Stimulated activated effector memory CD8-positive, alpha-beta T cell treated with anti-CD3 and anti-CD28 coated beads, Interleukin-12 subunit alpha, Interleukin-12 subunit beta, amount 100 ng/mL, for 72 hours (primary cell): ENCODE measurements at places on chromosomes 11 and 22.

DNA sequence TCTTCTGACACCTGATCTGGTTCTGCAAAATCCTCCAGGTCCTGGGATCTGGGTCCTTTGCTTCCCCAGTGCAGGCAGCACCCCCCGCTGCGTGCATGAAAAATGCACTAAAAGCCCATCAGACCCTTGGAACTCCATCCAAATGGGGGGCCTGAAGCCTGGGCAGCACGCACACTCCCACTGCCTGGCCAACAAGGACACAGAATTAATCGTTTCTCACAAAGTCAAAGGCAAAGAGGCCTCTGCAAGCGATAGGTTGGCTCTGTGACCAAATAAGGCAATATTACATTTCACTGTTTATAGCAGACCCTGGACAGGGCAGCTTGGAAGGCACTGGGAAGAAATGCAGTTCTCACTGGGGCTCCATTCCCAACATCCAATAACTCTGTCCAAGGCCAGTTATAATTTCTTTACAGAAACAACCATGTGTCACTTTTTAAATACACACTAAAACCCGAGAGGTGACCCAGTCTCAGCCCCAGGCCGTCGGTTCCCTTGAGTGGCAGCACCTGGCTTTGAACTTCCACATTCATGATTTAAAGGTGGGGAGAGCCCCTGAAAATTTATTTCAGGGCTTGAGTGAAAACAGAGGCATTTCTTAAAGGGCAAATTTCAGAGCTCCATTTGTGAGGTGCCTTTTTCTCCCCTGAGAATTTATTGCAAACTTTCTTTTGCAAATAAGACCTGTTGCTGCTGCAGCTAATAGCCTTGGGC is 114.4 kb upstream of the ANO1 start:
- no peak for DNase-seq

- DNase-seq, result peak; percentile 93
These were observed 15.6 kb downstream of the SCYL1 start for GRCh38 chr11:65540290-65541092.

DNA sequence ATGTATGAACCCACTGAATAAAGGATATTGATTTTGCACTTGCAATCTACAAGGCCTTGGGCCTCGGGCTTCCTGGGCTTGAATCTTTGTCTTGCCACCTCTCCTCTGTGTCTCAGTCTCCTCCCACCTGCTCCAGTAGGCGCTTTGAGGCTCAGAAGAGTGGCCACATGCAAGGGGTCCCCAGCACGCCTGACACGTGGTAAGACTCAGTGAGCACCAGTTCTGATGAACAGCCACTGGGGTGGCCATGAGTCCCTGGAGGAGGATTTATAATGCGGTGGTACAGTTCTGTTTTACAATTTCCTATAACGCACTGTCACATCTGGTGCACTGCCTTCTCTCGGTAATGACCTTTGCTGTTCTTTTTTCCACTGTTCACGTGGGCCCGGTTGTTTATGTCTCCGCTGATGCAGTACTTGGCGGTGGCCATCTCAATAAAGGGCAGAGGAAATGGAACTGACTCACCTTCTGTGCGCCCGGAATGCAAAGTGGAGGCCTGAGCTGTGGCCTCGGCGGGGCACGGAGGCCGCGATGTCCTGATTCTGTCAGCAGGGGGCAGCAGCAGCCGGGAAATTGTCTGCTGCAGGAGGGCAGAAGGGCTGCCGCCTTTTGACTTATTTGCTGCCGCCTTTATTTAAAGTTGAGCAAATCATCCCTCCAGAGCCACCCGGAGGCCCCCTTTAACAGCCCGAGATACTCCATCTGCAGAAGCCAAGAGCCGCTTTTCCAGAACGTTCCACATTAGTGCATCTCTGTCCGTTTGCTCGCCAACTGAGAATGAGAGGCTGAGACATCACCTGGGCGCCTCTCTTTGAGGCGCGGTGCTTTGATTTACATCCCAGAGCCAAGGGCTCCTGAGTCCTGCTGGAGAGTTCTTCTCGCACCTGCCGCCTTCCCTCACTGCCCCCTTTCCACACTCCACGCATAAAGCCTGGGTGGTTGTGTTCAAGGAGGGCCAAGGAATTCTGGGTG is 6.0 kb upstream of the IFT27 start:
- peak; percentile 97 for DNase-seq

- DNase-seq, result no peak
These were observed 62.6 kb downstream of the KCNJ1 start for GRCh38 chr11:128804481-128804880.

- DNase-seq, result no peak
These were observed 73.6 kb downstream of the PAK1 start for GRCh38 chr11:77400271-77400670.

GRCh38 chr11:87972133-87972532 is 203.1 kb downstream of the RAB38 start:
- DNase-seq, result no peak

- DNase-seq, result no peak
These were observed 24.3 kb upstream of the PICK1 start for GRCh38 chr22:38032681-38033521.

DNA sequence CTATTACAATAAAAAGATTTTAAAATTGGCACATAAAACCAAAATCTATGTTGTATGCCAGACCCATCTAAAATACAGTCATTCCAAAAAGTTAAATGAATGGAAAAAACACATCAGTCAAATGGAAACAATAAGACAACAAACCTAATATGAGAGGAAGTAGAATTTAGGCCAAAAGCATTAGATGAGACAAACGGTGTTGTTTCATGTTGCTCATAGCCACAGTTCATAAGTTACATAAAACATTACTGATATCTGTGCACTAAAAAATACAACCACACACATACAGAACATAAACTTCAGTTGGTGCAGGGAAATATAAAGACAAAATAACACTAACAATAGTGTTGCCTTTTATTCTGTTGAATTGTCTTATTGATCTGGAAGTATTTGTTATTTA is 661.9 kb downstream of the CNTN5 start:
- DNase-seq, result no peak

DNA sequence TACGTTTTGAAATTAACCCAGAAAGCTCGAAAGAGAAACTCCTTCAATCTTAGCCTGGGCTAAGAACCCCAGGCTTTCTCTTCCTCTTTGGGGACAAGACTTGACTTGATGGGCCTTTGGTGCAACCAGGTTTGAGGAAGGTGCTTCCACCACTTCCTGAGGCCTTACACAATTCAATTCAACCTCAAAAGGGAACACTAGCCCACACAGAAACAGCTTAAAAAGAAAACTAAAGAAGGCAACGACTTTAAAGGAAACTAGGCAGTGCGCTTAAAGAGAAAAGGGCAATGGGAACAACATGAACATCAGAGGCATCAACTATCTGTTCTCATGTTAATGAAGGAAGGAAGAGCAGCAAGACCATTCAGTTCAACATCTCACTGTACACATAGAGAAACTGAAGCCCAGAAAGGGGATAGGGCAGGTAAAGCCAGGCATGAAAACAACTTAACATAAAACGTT is 24.8 kb downstream of the PAK1 start:
- no peak for DNase-seq

DNA sequence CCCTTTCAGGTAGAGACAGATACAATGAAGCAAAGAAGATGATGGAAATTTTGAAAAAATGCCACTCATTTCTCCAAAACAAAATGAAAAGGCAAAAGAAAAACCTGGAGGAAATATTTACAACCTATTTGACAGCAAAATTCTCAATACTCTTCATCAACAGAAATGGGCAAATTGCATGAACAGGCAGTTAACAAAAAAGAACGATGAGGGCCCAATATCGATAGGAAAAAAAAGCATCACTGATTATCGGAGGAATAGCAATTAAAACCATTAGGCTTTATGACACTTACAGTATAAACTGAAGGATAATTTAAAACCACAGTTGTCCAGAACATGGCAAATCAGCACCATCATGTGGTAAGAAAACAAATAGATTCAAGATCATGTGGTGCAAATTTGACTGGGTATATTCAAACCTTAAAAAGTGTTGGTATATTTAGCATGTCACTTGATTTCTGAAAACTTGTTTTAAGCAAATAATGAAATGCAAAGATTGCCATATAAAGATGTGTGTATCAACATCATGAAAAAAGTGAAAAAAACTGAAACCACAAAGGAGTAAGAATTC is 222.9 kb downstream of the BRD1 start:
- DNase-seq, result no peak

DNA sequence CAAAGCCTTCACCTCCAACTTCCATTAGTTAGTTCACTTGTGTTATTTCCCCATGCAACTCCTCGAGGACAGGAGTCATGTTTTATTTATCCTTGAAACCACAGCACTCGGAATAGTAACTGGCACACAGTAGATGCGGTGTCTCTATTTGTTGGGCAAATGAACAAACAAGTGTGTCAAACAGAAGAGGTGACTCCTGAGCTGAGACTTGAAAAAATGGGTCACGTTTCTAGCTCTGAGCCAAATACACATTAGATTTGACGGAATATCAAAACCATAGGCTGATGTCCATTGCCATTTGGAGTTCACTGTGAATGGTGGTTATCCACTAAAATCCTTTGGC is 68.9 kb downstream of the C11orf91 start:
- DNase-seq, result no peak

DNA sequence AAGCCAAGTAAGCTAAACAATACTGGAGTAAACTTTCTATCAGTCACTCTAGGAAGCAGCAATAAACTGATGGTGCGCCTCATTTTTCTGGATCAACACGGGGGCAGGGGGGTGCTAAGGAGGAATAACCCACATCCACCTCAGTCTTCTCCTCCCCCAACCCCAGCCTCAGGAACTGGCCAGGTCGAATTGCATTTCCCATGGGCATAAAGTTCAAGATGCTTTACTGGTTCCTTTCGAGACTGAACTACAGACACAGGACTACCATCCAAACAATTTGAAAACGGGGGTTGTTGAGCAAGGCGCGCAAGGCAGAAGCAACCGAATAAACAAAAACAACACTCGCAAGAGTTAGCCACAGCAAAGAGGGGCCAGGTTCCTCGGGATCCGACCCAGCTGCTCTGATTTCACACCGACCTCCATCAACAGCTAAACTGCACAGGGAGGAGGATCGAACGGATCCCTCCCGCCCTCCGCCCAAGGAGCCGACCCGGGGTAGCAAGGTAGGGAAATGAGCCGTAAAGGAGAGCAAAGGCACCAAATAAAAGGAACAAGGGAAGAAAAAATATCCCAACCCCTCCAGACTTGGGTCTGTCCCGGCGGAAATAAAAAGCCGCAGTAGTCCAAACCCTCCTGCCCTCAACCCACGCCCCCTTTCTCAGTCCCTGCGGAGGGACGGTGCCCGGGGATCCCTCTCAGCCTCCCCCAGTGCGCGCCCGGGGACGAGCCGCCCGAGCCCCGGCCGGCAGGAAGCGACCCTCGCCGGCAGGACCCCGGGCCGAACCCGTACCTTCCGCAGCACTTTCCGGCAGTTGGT is 801 bp downstream of the SESN3 start:
- peak; percentile 4 for DNase-seq

DNA sequence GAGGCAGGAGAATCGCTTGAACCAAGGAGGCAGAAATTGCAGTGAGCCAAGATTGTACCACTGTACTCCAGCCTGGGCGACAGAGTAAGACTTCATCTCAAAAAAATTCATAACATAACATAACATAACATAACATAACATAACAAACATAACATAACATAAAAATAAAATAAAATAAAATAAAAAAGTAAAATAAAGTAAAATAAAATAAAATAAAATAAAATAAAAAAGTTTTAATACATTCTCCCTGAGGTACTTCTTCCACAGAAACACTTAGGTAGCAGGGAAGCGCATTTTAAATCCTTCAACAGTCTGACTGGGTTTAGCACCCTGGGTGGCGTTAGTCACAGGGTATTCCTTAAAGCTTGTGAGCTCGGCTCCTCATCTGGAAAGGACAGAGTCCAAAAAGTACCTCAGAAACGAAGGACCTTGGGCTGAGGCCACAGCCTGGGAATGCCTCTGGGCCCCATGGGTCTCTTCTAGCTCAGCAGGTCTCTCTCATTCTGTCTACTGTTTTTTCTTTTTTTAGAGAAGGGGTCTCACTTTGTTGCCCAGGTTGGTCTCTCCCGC is 41.7 kb downstream of the MICAL3 start:
- DNase-seq, result no peak

DNA sequence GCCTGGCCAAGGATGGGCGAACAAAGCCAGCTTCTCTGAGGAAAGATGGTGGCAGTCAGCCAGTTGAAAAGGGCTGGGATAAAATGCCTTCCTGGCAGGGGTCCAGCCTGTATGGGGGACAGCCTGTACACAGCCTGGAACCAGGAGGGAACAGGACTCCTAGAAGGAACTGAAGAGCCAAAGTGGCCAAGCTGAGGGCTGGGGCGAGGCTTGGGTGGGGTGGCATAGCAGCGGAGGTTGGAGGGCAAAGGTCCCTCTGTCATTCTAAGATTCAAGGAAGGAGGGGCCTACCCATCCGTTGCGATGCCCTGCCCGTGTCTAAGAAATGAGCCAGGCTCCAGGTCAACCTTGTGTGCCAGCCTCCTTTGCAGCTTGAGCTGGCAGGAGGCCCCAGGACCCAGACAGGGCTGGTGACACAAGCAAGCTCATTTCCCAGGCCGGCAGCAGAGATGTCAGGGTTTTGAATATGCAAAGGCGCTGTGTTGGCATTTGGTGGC is 22.6 kb downstream of the FADD start:
- DNase-seq, result no peak

DNA sequence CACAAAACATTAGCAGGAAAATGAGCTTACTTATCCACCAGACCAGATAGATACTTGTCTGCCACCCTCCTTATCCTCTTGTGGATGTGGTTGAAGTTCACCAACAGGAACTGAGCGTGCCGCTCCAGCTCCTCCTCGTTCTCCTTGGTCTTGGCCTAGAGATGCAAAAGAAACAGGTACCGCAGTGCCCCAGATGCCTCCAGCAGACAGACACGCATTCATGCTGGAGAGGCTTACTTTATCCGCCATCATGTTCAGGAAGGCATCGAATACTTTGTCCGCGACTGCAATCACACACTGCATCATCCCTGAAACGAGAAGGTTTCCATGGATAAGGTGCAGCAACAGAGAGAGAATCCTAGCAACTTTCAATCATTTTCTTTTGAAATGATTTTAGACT is 21.0 kb upstream of the SERPIND1 start:
- DNase-seq, result no peak

DNA sequence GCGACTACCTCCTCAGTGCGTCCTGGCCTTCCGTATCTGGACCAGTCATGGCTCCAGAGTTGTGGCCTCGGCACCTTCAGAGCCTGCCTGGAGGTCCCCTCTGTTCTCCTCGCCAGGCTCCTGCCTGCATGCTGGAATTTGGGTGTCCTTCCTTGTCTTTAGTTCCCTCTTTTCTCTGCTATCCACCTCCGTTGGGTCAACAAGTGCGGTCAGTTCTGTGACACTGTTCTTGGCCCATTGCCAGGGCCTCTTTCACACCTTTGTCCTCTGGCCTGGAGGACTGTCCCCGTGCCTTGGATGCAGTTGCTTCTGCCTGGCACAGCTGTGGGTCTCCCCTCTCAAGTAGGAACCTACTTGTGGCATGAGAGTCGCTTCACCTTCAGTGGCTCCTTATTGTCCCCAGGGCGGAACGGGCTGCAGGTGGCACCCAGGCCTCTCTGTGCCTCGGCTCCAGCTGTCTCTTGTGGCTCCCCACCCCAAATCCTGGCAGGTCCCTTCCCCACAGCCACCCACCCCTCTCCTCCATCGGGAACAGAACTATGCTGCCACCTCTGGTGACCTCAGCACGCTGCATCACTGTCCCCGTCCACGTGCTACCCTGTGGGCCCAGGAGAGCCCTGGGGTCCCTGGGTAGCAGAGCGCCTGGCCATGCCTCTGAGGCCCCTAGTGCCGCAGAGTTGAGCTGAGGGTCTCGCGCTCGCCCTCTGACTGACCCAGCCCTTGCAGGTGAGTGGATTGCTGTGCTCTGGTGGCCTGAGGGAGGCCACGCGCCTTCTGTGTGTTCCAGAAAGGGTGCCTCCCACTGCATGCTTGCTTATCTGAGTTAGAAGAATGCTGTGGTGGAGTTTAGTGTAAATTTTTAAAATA is 4.7 kb downstream of the DGCR8 start:
- DNase-seq, result no peak

GRCh38 chr11:18065572-18065971 is 19.5 kb upstream of the TPH1 start:
- no peak for DNase-seq
